ENCODE measurements at places on chromosomes 12 and 14.

DNA sequence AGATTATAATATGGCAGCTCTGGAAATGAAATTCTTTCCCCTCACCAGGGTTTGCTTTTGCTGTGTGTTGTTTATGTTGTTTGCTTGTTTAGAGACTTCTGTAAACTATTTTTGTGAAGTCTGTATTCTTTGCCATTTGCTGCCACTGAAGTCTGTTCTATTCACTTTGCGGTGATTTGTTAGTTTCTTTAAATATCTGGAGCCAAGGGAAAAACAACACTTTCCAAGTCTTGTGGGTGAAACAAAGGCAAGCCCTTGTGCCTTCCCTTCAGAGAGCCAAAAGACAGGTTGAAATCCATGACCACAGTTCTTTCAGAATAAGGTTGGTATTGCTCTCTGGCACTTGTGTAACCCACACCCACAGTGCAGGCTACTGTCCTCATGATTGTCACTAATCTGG is 59.5 kb upstream of the RNU6-7 start:
- DNase-seq, result no peak

GRCh38 chr12:4288296-4289131 is 15.0 kb downstream of the CCND2 start:
- DNase-seq, result no peak

- no peak for DNase-seq
Measured at GRCh38 chr14:55533960-55534359, 46.0 kb upstream of the KTN1 start.

DNA sequence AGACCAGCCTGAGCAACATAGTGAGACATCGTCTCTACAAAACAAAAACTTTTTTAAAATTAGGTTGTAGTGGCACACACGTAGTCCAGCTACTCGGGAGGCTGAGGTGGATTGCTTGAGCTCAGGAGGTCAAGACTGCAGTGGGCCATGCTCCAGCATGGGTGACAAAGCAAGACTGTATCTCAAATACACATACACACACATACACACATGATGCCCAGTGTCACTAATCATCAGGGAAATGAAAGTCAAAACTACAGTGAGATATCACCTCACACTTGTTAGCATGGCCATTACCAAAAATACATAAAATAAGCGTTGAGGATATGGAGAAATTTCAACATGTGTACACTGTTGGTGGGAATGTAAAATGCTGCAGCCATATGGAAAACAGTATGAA is 33.2 kb upstream of the KICS2 start:
- no peak for DNase-seq

- no peak for DNase-seq
Measured at GRCh38 chr14:73223049-73223448, 14.3 kb upstream of the PAPLN start.

- no peak for DNase-seq
Measured at GRCh38 chr12:64782191-64782876, 23.1 kb upstream of the GNS start.

Measured in CD4-positive, alpha-beta T cell treated with Interleukin-4 for 4 hours (primary cell).